ENCODE measurements at places on chromosomes 4 and X.
A peak's percentile ranks its signal among the peaks of the same experiment; 100 is the strongest.

GRCh38 chrX:109844986-109845385 is 111.9 kb upstream of the ACSL4 start:
- no peak for DNase-seq

GRCh38 chrX:29690061-29690460 is 525.3 kb upstream of the MAGEB2 start:
- no peak for DNase-seq

DNA sequence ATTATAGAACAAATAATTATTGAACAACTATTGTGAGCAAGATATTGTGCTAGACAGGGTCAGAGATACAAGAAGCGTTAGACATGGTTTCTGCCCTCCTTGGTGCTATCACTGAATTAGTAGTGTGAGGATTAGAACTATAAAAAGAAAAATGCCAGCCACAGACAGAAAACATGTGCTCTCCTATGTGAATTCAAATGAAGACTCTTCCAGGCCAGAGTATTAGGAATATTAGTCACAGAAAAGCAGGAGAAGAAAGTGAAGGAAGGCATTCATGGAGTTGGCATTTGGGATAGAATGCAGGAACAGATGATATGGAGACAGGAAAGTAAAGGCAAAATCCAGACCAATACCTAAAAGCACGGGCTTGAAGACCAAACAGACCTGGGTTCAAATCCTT is 179.6 kb upstream of the TENM3 start:
- no peak for DNase-seq

DNA sequence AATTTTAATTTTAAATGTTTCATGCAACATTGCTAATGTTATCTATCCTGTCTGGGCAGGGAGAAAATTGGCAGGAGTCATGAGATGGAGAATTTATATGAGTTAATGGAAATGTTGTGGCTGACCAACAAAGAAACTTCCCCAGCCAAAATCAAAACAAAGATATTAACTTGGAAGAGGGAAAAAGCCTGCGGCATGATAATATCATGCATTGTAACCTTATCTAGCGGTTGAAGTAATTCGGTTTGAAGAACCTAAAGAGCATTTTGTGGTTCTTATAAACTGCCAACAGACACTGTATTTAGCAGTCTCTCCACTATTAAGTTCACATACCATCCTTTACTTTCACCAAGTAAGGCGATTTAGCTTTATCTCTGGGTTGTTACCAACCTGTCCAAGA is 42.3 kb downstream of the DKK2 start:
- DNase-seq = peak; percentile 20

GRCh38 chrX:119648421-119648775 is 42.2 kb upstream of the NKRF start:
- DNase-seq = no peak

DNA sequence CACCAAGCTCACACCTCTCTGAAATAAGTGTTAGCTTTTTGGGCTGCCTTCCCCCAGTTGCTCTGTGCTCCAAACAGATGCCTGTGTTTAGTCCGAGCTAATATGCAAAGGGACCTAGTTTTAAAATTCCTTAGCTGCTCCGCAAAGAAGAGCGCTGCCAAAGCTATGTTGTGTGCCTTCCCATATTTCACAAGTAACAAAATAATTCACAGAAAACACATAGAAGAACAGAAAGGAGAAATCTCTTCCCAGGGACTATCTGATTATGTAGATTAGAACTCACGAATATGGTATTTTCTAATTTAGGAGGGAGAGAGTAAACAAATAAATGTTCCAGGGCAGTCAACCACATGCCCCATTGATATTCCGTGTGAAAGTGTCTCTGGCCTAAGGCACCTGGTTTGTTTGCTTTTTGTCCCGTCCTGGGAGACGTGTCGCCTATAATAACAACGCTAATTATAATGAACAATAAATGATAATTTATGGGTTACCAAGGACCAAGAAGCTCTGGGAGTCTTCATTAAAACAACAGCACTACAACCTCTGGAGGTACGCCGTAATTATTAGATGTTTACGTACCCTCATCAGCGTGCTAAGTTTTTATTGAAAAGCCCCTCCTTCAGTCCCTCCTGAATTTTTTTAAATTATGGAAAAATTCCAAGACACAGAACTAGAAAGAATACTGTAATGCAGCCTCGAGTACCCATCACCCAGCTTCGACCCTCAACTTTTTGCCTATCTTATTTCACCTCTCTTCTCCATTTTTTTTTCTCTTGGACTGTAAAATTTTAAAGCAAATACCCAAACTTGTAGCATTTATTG is 1.2 kb upstream of the CCNG2 start:
- DNase-seq = no peak

DNA sequence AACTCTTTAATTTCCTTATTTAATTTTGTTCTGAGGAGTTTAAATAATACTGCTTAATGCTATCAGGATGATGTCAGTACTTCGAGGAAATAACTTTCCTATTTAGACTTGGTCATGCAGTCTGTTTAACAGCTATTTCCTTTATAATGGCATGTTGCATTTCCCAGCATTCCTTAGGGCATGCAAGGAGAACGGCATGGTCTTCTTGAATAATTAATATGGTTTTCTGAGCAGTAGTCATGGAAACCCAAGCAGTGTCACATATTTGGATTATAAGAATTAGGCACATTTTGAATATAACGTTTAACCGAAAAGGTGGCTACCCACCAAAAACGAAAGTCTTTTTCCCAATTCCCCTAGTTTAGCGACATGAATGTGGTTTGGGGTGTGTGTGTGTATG is 76.0 kb downstream of the AFF2 start:
- DNase-seq = no peak

GRCh38 chrX:117973110-117973807 is 143.4 kb downstream of the KLHL13 start:
- no peak for DNase-seq

DNA sequence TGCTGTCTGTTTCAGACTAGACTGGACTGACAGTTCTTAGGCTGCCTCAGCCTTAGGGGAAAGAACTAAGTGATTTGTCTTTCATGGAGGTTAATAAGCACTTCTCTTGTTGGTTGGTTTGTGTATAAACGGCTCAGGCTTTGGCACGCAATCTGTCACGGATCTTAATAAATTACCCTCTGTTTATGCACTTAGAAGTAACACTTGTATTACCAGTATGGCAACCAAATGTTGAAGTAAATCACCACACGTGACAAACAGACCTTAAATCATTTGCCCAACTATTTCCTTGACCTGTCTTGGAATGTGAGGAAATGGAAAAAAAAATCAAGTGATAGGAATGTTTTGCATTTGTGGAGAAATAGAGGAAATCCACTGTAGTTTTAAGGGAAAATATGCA is 69.9 kb downstream of the TEX13A start:
- no peak for DNase-seq

GRCh38 chrX:37314531-37314930 is 34.6 kb upstream of the PRRG1 start:
- DNase-seq = no peak

- no peak for DNase-seq
Observed at GRCh38 chr4:13441506-13441905, 42.6 kb downstream of the RAB28 start.

DNA sequence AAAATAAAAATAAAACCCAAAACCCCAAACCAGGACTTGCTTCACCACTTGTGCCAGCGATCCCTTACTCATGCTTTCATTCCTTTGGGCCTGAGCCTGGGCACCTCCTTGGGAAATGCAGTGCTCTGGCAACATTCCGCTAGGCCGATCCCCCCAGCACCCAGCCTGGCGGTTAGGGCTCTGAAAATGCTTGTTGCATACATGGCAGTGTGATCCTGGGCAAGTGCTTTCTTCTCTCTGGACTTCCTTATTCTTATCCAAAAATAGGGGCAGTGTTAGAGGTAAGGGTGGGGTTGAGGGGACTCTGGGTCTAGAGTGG is 4.6 kb downstream of the ZNF185 start:
- DNase-seq = no peak

DNA sequence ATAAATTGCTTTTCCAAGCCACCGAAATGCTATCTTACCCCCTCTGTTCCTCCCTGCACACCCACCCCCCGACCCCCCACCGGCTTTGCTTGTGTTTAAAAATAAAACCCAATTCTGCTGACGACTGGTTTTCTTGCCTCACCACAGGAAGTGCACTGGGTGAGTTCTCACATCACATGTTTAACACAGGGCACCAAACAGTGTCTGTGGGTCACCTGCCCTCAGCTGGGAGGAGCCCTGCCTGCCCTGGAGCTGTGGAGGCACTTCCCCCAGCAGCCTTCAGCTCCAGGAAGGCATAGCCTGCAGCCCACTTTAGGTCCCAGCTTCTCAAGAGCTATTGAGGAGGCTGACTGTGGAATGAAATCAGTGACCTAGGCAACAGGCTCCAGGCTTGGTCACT is 8.8 kb downstream of the TMEM255A start:
- peak; percentile 36 for DNase-seq

DNA sequence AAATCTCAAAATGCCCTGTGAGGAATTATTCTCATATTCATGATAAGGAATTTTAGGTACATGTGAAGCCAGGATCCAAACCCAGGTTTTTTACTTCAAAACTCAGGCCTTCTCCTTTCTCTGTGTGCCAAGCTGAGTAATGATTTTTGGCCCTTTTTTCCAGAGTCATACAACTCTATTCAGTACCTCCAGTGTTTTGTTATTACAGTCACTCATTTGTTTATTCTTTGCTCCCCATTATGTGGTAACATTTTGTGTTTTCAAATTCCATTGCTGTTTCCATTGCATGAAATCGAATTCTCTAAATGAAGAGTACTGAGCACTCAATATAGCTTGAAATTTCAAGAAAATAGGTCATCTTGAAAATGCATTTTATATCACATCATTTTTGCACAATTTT is 315.4 kb downstream of the NR3C2 start:
- no peak for DNase-seq

- DNase-seq = no peak
Observed at GRCh38 chrX:74519870-74520269, 94.6 kb downstream of the RLIM start.

- no peak for DNase-seq
Observed at GRCh38 chr4:106497271-106497670, 128.7 kb upstream of the GIMD1 start.

GRCh38 chr4:114209584-114209983 is 230.1 kb upstream of the ARSJ start:
- DNase-seq = no peak

GRCh38 chrX:358651-359143 is 28.0 kb downstream of the PPP2R3B start:
- no peak for DNase-seq

- no peak for DNase-seq
Observed at GRCh38 chr4:78483811-78484210, 67.8 kb upstream of the ANXA3 start.

DNA sequence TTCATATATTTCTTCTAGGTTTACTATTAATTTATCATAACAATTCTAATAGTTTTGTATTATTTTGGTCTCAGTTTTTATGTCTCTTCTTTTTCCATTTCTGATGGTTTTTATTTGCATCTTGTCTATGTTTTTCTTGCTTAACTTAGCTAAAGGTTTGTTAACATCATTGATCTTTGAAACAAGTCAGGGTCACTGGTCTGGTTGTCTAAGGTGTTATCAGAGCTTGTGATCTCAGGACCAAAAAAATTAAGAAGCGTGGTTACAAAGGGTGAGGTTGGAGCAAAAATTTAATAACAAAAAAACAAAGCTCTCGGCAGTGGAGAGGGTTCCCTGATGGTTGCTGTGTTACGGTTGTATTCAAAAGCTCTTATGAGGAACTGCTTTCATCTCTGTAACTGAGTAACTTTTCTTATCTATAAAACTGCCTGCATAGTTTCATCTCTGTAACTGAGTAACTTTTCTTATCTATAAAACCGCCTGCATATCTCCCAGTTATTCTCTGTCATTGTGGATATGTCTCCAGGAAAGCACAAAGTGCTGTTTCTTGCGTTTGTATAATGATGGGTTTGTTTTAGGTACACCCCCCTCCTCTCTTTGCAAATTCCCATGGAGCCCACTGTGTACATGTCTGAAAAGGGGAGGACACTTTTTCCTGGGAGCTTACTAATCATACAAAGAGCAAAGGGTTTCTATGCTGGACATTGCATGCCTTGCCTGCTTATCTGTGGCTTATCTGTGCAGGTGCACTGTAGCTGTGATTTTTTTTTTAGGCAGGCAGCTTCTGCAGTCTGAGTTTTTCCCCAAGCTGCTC is 62.4 kb upstream of the UGT2B15 start:
- DNase-seq = no peak

- no peak for DNase-seq
Observed at GRCh38 chrX:152908486-152908885, 10.6 kb downstream of the ZNF185 start.

GRCh38 chr4:10893395-10893794 is 208.8 kb upstream of the CLNK start:
- DNase-seq = peak; percentile 2

DNA sequence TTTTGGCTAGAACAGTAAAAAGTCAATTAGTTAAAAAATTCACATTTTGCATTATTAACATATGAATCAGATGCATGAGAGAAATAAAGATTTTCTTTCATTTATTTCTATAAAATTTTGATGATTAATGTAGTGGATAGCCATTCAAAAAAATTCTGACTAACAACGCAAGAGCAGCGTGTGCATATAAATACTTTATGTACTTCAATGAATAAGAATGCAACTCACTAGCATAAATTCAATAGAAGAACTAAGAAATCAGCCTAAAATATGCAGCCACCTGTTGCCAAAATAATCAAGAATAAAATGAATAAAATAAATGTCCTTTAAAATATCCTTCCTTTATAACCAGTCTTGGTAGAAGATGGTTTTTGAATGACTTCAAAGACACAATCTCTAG is 471.9 kb downstream of the PDGFC start:
- DNase-seq = no peak

DNA sequence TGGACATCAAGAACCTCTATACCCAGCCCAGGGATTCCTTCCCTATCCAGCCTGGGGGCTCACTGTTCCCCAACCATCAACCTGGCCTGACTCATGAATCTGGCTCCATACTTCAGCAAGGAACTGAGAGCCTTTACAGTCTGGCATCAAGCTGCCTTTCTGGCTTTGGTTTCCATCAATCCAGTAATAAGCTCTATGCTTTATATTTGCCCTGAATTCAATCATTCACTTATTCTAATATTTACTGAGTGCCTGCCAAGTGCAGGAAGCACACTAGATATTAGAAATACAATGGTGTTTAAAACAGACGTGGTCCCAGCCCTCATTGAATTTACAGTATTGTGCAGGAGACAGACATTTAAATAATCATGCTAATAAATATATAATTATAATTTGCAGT is 114.8 kb upstream of the PLAC1 start:
- DNase-seq = no peak

GRCh38 chrX:130933358-130933757 is 30.3 kb upstream of the ENOX2 start:
- no peak for DNase-seq

GRCh38 chr4:70120323-70120722 is 33.7 kb upstream of the PRR27 start:
- DNase-seq = no peak

DNA sequence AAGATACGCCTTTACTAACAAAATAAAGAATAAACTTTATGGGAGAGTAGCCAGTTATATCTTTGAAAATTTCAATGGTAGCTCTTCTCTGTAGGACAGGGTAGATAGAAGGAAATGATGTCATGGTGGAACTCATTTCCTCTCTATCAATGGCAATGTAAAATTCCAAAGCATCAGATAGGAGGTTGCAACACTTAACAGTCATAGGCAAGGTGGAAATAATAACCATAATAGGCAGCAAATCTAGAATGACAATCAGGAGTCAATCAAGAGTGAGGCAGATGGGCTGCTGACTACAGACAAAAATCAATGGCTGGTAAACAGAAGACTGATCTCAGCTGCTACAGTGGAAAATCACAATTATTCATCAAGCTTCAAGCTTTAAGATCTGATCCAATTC is 53.9 kb upstream of the TET2 start:
- DNase-seq = no peak

Measured in SW480 (cell line).